ENCODE measurements at places on chromosomes 2 and 18.

- H3K4me1 ChIP-seq, result peaks cover 5% of the 10 kb centered on the region
- no peak overlapping the region for H3K27ac ChIP-seq
- H3K4me3 ChIP-seq, result no peak overlapping the region
- peak; percentile 54 for DNase-seq
- H3K27me3 ChIP-seq, result no peaks in the 10 kb centered on the region
Observed at GRCh38 chr2:1618191-1618961, 125.9 kb downstream of the PXDN start.

DNA sequence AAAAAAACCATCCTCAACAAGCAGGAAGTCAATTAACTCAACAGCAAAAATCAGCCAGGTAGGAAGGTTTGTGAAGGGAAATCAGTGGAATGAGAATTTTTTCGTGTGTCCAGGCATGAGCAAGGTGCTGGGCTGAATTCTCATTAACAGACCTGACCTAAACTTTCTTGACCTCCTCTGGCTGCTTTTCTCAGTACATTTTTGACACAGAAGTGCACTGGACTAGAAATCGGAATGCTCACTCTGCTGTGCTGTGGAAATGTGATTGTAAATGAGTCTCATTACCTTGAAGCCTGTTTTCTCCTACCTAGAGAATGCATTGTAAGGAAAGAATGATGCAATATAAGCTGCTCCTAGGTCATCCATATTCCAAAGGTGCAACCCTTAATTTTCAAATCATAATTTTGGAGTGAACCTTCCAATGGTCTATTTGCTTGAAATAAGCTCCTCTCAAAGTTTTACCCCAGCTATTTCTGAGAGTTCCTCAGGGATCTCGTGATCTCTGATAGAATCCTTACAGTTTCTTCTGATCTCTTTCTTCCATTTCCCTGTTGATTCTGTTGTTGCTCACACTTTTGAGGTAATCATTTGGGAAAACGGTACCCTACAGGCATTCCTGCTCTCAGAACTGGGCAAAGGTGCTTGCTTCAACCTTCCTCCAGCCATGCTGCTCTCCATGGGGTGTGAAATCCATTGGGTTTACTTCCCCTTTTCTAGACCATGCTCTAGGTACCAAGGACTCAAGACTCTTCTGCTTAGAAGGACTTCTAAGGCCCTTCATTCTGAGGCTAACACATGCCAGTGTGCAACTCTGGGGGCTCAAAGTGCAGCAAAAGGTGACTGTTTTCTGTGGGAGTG, 104.9 kb upstream of the ITPRID2 start:
- no peaks in the 10 kb centered on the region for H3K27me3 ChIP-seq
- no peak for DNase-seq
- peaks cover 4% of the 10 kb centered on the region for H3K4me1 ChIP-seq
- H3K4me3 ChIP-seq, result no peak overlapping the region

- peaks cover 9% of the 10 kb centered on the region for H3K36me3 ChIP-seq
- no peak overlapping the region for H3K4me3 ChIP-seq
- peaks cover 6% of the 10 kb centered on the region for H3K4me1 ChIP-seq
- peaks cover 64% of the 10 kb centered on the region for H3K27me3 ChIP-seq
- no peak overlapping the region for H3K27ac ChIP-seq
Observed at GRCh38 chr2:74510272-74510671, 2.8 kb upstream of the PCGF1 start.

DNA sequence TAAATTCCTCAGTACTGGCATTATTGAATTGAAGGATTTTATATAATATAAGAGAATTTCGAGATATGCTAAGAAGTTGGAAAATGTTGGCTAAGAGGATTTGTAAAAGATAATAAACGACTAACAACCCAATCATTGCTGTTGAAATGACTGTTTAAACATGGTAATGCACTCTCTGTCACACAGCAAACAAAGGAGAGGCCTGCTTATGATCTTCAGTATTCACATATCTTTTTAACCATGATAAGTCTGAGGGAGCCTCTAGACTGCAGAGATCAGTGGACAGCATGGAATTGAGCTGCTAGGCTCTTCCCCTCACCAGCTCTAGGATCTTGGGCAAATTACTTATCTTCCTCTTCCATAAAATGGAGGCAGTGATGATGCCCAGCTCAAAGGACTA, 2.7 kb downstream of the KCTD18 start:
- H3K36me3 ChIP-seq, result peaks cover 14% of the 10 kb centered on the region
- no peaks in the 10 kb centered on the region for H3K27me3 ChIP-seq

GRCh38 chr2:217045700-217046475, 186.0 kb upstream of the TNP1 start:
- no peak overlapping the region for H3K27ac ChIP-seq
- no peaks in the 10 kb centered on the region for H3K27me3 ChIP-seq
- DNase-seq, result peak; percentile 14
- H3K4me3 ChIP-seq, result no peak overlapping the region
- no peaks in the 10 kb centered on the region for H3K36me3 ChIP-seq

- H3K27me3 ChIP-seq, result no peaks in the 10 kb centered on the region
- no peak for DNase-seq
- H3K4me3 ChIP-seq, result peak overlapping the region; percentile 36
- H3K27ac ChIP-seq, result no peak overlapping the region
Observed at GRCh38 chr18:24502667-24503523, 42.5 kb downstream of the HRH4 start.

- H3K27me3 ChIP-seq, result no peaks in the 10 kb centered on the region
- peak; percentile 55 for DNase-seq
- H3K36me3 ChIP-seq, result no peaks in the 10 kb centered on the region
- H3K4me1 ChIP-seq, result no peaks in the 10 kb centered on the region
Observed at GRCh38 chr2:239009589-239009961, 161.7 kb downstream of the TWIST2 start.

- no peaks in the 10 kb centered on the region for H3K4me1 ChIP-seq
- H3K27me3 ChIP-seq, result no peaks in the 10 kb centered on the region
- no peak for DNase-seq
- H3K36me3 ChIP-seq, result no peaks in the 10 kb centered on the region
- H3K4me3 ChIP-seq, result no peak overlapping the region
Observed at GRCh38 chr2:178250429-178250828, 56.1 kb downstream of the OSBPL6 start.

- H3K27me3 ChIP-seq, result no peaks in the 10 kb centered on the region
- H3K36me3 ChIP-seq, result no peaks in the 10 kb centered on the region
- no peak for DNase-seq
- no peak overlapping the region for H3K27ac ChIP-seq
- no peaks in the 10 kb centered on the region for H3K4me1 ChIP-seq
Observed at GRCh38 chr2:236720974-236721540, 151.4 kb downstream of the ACKR3 start.

DNA sequence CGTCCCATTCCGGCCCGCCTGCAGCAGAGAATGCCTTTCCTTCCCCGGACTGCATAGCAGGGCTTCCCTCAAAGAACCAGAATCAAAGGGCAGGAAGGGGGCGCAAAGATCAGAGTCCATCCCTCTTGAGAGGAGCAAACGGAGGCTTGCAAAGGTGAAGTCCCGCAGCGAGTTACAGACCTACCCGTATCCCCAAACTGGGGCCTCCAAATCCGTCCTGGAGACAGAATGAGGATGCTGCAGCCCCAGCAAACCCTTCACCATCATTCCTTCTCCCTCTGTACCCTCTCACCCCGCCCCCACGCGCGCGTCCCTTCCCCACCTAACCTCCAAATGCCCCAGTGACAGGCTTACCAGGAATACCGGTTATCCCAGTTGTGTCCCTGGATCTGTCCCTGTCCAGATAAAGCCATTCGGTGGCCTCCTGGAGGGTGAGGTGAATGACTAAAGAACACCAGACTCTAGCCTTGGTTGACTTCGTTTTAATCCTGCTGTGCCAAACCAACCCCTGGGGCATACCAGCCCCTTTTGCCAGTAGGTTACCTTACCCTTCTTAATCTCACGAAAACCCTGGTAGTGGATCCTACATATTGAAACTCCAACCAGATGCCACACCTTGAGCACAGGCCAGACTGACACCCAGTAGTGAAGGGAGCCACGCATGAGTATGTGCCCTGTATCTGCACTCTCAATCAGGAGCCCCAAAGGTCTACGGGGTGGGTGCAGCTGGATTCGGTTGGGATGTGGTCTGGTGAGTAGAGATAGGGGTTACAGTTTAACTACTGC, 961 bp upstream of the SLC40A1 start:
- H3K27me3 ChIP-seq, result peaks cover 32% of the 10 kb centered on the region
- no peak overlapping the region for H3K27ac ChIP-seq
- peak overlapping the region; percentile 94 for H3K4me3 ChIP-seq
- peaks cover 6% of the 10 kb centered on the region for H3K36me3 ChIP-seq

GRCh38 chr2:167599219-167599618, 648.2 kb downstream of the STK39 start:
- no peaks in the 10 kb centered on the region for H3K36me3 ChIP-seq
- H3K27me3 ChIP-seq, result no peaks in the 10 kb centered on the region
- H3K27ac ChIP-seq, result no peak overlapping the region

GRCh38 chr2:95158891-95159619, 593 bp downstream of the ZNF514 start:
- peak overlapping the region; percentile 85 for H3K4me3 ChIP-seq
- H3K27ac ChIP-seq, result no peak overlapping the region
- no peaks in the 10 kb centered on the region for H3K4me1 ChIP-seq

- H3K4me3 ChIP-seq, result no peak overlapping the region
- peaks cover 21% of the 10 kb centered on the region for H3K27me3 ChIP-seq
Observed at GRCh38 chr2:118987886-118988285, 45.9 kb downstream of the MARCO start.

DNA sequence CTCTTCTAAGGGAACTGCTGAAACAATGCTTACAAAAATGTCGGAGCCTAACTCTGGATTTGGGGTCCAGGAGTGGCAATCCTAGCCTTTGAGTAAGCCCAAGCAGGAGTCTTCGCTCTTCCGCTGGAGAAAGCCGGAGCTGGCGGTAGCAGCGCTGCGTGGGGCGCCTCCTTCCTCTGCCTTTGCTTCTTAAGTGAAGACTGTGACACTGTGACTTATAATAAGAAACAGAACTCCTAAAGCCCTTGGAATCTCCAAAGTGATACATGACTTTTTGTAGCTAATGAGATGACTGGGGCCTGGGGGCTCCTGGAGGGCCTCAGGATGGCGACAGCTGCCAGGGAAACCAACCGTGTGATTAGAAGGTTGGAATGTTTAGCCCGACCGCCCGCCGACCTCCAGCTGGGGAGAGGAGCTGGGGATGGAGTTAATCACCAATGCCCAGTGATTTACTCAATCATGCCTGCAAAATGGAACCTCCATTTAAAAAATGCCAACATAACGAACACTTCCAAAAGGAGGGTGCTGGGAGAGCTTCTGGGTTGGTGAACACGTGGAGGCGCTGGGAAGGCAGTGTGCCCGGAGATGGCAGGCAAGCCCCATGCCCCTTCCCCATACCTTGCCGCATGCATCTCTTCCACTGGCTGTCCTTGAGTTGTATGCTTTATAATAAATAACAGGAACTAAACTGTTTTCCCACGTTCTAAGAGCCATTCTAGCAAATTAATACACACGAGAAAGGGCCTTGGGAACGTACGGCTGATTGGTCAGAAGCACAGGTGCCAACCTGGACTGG, 29.0 kb upstream of the MAL start:
- peak overlapping the region; percentile 94 for H3K27ac ChIP-seq
- H3K4me3 ChIP-seq, result no peak overlapping the region
- H3K4me1 ChIP-seq, result no peaks in the 10 kb centered on the region
- peak; percentile 39 for DNase-seq
- H3K27me3 ChIP-seq, result no peaks in the 10 kb centered on the region

GRCh38 chr2:35301369-35301768, 1054.2 kb upstream of the CRIM1 start:
- H3K4me3 ChIP-seq, result no peak overlapping the region
- H3K4me1 ChIP-seq, result peaks cover 6% of the 10 kb centered on the region
- no peak for DNase-seq
- H3K36me3 ChIP-seq, result no peaks in the 10 kb centered on the region
- no peaks in the 10 kb centered on the region for H3K27me3 ChIP-seq
- no peak overlapping the region for H3K27ac ChIP-seq
